Panc1 (cell line): ENCODE measurements at places on chromosomes 12 and 14. TPM values are rescaled to one million over a fixed set of nuclear protein-coding genes. Genes with fewer than 3 reads are reported as not detected.

The ARHGAP9 gene
- total RNA-seq: 0.92 TPM

The ASPG gene
- not detected for total RNA-seq

DNA sequence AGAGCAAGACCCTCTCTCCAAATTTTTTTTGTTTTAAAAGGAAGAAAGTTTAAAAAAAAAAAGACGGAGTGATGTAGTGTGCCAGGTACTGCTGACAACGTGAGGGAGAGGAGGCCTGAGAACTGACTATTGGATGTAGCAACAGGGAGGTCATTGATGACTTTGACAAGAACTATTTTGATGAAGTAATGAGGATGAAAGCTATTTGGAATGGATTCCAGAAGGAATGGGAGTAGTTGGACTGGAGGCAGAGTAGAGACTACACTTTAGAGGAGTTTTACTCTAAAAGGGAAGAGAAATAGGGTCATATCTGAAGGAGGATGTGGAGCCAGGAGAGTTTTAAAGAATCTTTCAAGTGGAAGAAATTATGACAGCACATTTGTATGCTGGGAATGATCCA is 27.8 kb upstream of the SLC38A2 start:
- no peak overlapping the region for H3K27ac ChIP-seq
- no peak overlapping the region for H3K4me3 ChIP-seq
- no peaks in the 10 kb centered on the region for H3K27me3 ChIP-seq

DNA sequence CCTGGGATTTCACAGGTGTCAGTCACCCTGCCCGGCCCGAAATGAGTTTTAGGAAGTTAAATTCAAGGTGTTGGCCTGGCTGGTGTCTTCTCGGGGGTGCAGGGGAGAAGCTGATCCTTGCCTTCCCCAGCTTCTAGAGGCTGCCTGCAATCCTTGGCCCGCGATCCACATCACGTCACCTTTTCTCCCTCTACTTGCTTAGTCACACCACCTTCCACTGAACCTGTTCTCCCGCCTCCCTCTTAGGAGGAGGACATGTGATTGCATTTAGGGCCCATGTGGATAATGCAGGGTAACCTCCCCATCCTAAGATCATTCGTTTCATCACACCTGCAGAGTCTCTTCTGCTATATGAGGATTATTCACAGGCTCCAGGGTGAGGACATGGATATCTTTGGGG is 25.4 kb upstream of the ATXN2 start:
- no peaks in the 10 kb centered on the region for H3K27me3 ChIP-seq
- H3K27ac ChIP-seq: no peak overlapping the region
- DNase-seq: no peak
- H3K4me1 ChIP-seq: no peaks in the 10 kb centered on the region
- no peaks in the 10 kb centered on the region for H3K36me3 ChIP-seq
- no peak overlapping the region for H3K4me3 ChIP-seq

DNA sequence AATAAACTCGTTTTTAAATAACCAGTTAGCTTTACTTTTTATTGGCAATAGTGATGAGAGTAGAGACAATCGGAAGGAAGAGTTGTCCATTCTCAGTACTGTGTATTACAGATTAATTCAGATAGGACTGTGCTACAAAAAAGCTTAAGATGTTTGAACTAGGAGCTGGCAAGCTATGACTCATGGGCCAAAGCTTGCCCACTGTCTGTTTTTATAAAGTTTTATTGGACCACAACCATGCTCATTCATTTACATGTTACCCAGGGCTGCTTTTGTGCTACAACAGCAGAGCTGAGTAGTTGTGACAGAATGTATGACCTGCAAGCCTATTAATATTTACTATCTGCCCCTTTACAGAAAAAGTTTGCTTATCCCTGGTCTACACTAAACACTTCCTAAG is 19.4 kb downstream of the GNS start:
- DNase-seq: no peak
- H3K4me1 ChIP-seq: no peaks in the 10 kb centered on the region
- H3K36me3 ChIP-seq: peaks cover 10% of the 10 kb centered on the region; the same call in 1 of the 2 replicates
- no peak overlapping the region for H3K27ac ChIP-seq
- H3K27me3 ChIP-seq: no peaks in the 10 kb centered on the region

The FSCB gene
- total RNA-seq: not detected

- H3K27ac ChIP-seq: no peak overlapping the region
- no peak overlapping the region for H3K4me3 ChIP-seq
- no peaks in the 10 kb centered on the region for H3K4me1 ChIP-seq
- H3K27me3 ChIP-seq: no peaks in the 10 kb centered on the region
These were observed 44.1 kb downstream of the LRTM2 start for GRCh38 chr12:1864456-1864855.

The SYNE3 gene
- total RNA-seq: 6.2 TPM

DNA sequence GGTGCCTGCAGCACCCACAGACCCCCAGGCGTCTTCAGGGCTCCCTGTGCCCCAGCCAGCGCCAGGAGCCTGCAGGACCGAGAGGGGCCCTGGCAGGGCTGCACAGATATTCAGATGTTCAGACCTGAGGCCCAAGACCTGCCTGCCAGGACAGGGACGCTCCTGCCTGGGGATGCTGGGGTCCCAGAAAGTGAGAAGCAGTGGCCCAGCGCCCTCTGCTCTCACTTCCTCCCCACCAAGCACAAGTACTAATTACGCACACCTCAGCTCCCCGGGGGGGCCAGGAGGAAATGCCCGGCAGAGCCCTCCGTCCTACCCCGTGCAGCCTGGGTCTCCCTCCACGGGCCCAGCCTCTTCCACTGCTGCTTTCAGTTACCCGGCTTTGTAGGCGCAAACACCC is 28.8 kb upstream of the INF2 start:
- H3K27ac ChIP-seq: no peak overlapping the region
- no peaks in the 10 kb centered on the region for H3K36me3 ChIP-seq
- H3K4me3 ChIP-seq: no peak overlapping the region

- H3K36me3 ChIP-seq: peaks cover 24% of the 10 kb centered on the region
- DNase-seq: no peak
- H3K4me3 ChIP-seq: no peak overlapping the region
- H3K27ac ChIP-seq: no peak overlapping the region
- no peaks in the 10 kb centered on the region; the same call in 1 of the 2 replicates for H3K4me1 ChIP-seq
These were observed 5.4 kb downstream of the MAGOHB start for GRCh38 chr12:10607885-10608458.

- H3K27me3 ChIP-seq: no peaks in the 10 kb centered on the region
- no peak overlapping the region for H3K4me3 ChIP-seq
- H3K36me3 ChIP-seq: no peaks in the 10 kb centered on the region
- no peak for DNase-seq
- H3K27ac ChIP-seq: no peak overlapping the region
These were observed 18.3 kb downstream of the VWF start for GRCh38 chr12:6106218-6106617.

GRCh38 chr12:115232455-115233156 is 548.6 kb upstream of the TBX3 start:
- no peak overlapping the region for H3K4me3 ChIP-seq
- no peaks in the 10 kb centered on the region for H3K4me1 ChIP-seq
- no peaks in the 10 kb centered on the region for H3K36me3 ChIP-seq
- peaks cover 2% of the 10 kb centered on the region; the same call in 1 of the 2 replicates for H3K27me3 ChIP-seq

DNA sequence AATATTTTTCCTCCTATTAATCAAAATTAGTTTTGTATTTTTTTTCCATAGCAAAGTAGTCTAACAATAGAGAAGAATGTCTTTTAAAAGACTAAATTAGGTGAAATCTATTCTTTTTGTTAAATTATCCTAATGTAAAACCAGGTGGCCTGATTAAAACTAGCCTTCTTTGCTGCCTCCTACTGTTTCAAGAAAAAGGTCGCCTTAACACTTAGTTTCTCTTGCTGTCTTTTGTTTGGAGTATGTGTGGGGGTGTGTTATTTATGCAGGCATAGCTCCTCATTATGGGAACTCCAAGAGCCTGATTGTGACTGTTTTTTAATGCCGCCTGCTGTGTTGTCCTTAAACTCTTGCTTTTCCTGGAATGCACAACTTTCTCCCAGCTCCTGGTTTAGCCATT is 855.3 kb downstream of the DIO2 start:
- DNase-seq: no peak
- no peaks in the 10 kb centered on the region for H3K27me3 ChIP-seq
- no peak overlapping the region for H3K4me3 ChIP-seq
- H3K27ac ChIP-seq: no peak overlapping the region

DNA sequence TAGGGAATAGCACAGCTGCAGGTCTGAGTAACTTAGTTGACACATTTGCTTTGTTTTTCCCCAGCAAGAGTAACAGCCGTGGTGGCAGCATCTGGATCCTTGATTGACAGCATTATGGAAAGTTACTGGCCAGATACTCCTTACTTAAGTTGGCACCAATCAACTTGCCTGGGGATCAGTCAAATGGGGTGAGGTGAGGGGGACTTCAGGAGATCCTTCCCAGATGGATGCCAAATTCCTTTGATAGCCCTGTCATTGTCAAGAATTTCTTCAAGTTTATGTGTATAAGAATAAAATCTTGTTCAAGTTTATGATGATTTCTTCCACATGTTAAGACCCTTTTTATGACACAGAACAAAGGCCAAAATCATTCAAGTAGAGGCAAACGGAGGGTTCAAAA is 618.4 kb downstream of the SLC6A15 start:
- DNase-seq: no peak
- no peaks in the 10 kb centered on the region for H3K27me3 ChIP-seq
- no peaks in the 10 kb centered on the region for H3K4me1 ChIP-seq
- no peaks in the 10 kb centered on the region for H3K36me3 ChIP-seq
- no peak overlapping the region for H3K27ac ChIP-seq

The CHGA gene
- not detected for total RNA-seq

DNA sequence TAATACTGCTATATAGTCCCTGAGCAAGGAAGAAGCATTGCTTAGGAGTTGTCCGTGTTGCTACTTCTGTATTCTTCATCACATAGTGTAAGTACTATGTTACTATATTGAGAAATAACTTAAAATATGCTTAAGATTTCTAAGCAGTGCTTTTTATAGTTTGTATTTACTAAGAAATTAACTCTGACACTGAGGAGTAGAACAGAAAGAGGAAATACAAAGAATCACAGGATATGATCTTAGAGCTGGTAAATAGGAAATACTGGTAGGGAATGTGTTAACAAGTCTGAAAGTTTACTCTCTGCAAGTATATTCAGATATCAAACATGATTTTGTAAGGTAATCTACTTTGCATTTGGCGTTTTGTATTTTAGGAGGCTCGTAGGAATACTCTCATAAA is 15.5 kb downstream of the XPOT start:
- H3K4me3 ChIP-seq: no peak overlapping the region
- no peaks in the 10 kb centered on the region for H3K4me1 ChIP-seq
- H3K27ac ChIP-seq: no peak overlapping the region
- H3K27me3 ChIP-seq: no peaks in the 10 kb centered on the region
- no peak for DNase-seq
- H3K36me3 ChIP-seq: peaks cover 72% of the 10 kb centered on the region

The PPP1R1A gene
- total RNA-seq: 0.23 TPM

The TGM1 gene
- 2.3 TPM for total RNA-seq

DNA sequence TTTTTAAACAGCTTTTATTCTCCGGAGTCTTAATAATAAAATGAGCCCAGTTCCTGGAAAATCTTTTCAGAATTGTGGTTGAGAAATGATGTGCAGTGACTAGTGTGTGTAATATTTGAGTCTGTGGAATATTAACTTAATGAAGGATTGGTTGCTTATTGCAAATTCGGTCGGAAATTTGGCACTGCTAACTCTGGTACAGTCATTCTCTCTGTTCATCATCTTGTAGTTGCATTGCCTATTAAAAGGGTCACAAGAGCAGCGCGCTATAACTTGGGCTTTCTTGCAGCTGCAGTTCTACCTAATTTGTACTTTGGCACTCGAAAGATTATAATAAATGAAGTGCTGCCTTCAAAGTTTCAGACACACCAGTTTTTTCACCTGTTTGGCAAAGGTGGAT is 146.0 kb downstream of the FLRT2 start:
- H3K4me3 ChIP-seq: no peak overlapping the region
- no peaks in the 10 kb centered on the region for H3K4me1 ChIP-seq
- H3K27ac ChIP-seq: no peak overlapping the region
- no peaks in the 10 kb centered on the region for H3K27me3 ChIP-seq

GRCh38 chr12:114636723-114637480 is 47.1 kb downstream of the TBX3 start:
- H3K36me3 ChIP-seq: no peaks in the 10 kb centered on the region; the same call in 1 of the 2 replicates
- H3K27ac ChIP-seq: no peak overlapping the region
- H3K4me1 ChIP-seq: no peaks in the 10 kb centered on the region
- no peaks in the 10 kb centered on the region; the same call in 1 of the 2 replicates for H3K27me3 ChIP-seq
- no peak overlapping the region for H3K4me3 ChIP-seq
- DNase-seq: no peak

GRCh38 chr12:67957383-67957782 is 31.9 kb upstream of the IFNG-AS1 start:
- H3K27ac ChIP-seq: no peak overlapping the region
- no peak for DNase-seq
- no peaks in the 10 kb centered on the region for H3K36me3 ChIP-seq
- no peaks in the 10 kb centered on the region for H3K4me1 ChIP-seq

The KRT78 gene
- total RNA-seq: not detected

DNA sequence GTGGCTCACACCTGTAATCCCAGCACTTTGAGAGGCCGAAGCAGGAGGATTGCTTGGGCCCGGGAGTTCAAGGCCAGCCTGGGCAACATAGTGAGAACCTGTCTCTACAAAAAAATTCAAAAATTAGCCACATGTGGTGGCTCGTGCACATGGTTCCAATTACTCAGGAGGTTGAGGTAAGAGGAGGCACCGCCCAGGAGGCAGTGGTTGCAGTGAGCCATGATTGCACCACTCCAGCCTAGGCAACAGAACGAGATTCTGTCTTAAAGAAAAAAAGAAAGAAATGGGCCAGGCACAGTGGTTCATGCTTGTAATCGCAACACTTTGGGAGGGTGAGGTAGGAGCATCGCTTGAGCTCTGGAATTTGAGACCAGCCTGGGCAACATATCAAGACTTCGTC is 33.5 kb downstream of the MAP1LC3B2 start:
- peaks cover 13% of the 10 kb centered on the region for H3K4me1 ChIP-seq
- H3K27me3 ChIP-seq: no peaks in the 10 kb centered on the region
- no peak overlapping the region for H3K4me3 ChIP-seq
- no peaks in the 10 kb centered on the region for H3K36me3 ChIP-seq
- peak overlapping the region; percentile 5; the same call in 1 of the 2 replicates for H3K27ac ChIP-seq

- H3K27ac ChIP-seq: no peak overlapping the region
- H3K36me3 ChIP-seq: no peaks in the 10 kb centered on the region
- peaks cover 7% of the 10 kb centered on the region for H3K27me3 ChIP-seq
- no peak overlapping the region for H3K4me3 ChIP-seq
These were observed 204.0 kb upstream of the AVPR1A start for GRCh38 chr12:63354969-63355368.

GRCh38 chr14:103896578-103896977 is 31.7 kb upstream of the TDRD9 start:
- H3K27me3 ChIP-seq: no peaks in the 10 kb centered on the region
- no peaks in the 10 kb centered on the region for H3K4me1 ChIP-seq
- H3K27ac ChIP-seq: no peak overlapping the region
- DNase-seq: no peak

DNA sequence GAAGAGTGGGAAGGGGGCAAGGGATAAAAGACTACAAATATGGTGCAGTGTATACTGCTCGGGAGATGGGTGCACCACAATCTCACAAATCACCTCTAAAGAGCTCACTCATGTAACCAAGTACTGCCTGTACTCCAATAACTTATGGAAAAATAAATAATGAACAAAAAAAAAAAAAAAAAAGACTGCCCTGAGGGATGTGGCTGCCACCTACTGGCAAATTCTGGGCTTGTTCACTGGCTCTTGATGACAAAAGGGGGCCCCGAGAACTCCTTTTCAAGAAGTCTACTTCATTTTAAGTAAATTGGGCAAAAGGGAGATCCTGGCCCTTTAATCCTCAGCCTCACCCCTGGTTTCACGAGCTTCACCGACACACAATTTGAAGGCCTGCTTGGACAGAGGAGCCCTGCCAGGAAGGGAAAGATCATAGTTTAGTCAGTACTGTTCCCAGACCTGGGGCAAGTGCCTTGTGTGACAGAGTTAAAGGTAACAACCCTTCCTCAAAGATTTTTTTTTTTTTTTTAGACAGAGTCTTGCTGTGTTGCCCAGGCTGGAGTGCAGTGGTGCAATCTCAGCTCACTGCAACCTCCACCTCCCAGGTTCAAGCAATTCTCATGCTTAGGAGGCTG is 26.1 kb upstream of the STAC3 start:
- H3K27ac ChIP-seq: no peak overlapping the region
- no peak overlapping the region for H3K4me3 ChIP-seq
- no peak for DNase-seq
- no peaks in the 10 kb centered on the region for H3K36me3 ChIP-seq
